Activated T-cell treated with anti-CD3 and anti-CD28 coated beads for 24 hours (primary cell): ENCODE measurements at places on chromosomes 6 and 20.

GRCh38 chr6:160793652-160794051 is 91.6 kb downstream of the PLG start:
- DNase-seq: no peak

DNA sequence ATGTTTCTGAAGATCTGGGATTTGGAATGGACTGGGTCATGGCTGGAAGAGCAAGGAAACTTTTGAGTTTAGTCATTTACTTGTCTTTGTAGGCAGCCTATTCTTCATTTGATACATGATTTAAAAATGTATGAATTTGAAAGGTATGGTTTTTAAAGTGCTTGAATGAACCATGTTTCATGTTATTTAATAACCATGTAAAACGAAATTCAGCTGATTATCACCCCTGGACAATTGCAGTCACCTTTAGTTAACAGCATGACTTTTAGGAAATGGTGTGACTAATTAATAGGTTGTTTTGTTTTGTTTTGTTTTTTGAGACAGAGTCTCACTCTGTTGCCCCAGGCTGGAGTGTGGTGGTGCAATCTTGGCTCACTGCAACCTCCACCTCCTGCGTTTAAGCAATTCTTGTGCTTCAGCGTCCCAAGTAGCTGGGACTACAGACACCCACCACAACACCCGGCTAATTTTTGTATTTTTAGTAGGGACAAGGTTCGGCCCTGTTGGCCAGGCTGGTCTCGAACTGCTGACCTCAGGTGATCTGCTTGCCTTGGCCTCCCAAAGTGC is 2.1 kb downstream of the STX11 start:
- DNase-seq: no peak

GRCh38 chr20:36179170-36179945 is 24.8 kb downstream of the EPB41L1 start:
- no peak for DNase-seq

GRCh38 chr6:35611240-35611639 is 77.5 kb downstream of the FKBP5 start:
- DNase-seq: peak; percentile 35

- no peak for DNase-seq
Observed at GRCh38 chr20:49916146-49917002, 1.0 kb upstream of the SPATA2 start.

DNA sequence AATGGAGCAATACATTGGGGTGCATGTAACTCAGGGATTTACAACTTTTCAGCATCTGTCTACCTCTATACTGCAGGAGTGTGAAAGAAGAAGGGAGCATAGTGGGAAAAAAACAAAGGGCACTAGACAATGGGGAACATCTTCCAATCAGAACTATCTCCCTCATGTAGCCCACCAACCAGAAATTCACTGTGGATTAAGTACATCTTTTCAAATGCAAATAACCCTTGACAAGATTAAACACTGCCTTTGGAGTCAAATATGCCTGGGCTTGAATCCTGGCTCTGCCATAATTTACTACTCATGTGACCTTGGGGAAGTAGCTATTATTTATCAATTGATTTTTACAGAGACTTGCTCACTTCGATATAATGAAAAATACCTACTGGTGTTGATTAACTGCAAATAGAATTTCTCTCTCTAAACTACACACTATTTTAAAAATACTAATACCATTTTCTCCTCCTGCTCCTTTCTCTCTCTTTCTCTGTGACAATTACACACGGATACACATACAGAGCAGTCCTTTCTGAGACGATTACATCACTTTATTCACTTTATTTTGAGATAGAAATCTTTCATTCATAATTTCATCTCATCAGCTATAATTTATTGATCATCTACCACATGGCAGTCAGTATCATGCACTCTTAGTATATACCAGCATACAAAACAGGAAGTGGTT is 783.7 kb downstream of the FRK start:
- DNase-seq: no peak

GRCh38 chr6:13461805-13462204 is 25.6 kb downstream of the GFOD1 start:
- DNase-seq: no peak

- no peak for DNase-seq
Observed at GRCh38 chr6:143772116-143773086, 70.7 kb upstream of the LTV1 start.

DNA sequence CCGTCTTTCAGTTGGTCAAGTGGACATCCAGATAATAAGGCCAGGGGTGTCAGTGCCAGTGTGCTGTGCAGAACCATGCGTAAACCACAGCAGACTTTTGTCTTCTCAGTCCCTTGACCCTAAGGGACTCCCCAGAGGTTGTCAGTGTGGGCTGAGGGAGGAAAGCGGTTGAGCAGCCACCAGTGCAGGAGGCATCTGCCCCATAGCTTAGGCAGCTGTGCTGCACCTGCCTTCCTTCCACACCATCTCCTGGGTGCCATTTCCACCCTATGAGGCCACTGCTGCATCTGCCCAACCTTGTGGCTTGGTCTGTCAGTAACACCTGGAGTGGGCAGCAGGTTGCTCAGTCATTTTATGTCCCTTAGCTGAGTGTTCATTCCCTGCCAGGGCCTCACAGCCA is 26.0 kb downstream of the PRPF6 start:
- no peak for DNase-seq

- no peak for DNase-seq
Observed at GRCh38 chr6:44657206-44657819, 269.8 kb downstream of the CDC5L start.

DNA sequence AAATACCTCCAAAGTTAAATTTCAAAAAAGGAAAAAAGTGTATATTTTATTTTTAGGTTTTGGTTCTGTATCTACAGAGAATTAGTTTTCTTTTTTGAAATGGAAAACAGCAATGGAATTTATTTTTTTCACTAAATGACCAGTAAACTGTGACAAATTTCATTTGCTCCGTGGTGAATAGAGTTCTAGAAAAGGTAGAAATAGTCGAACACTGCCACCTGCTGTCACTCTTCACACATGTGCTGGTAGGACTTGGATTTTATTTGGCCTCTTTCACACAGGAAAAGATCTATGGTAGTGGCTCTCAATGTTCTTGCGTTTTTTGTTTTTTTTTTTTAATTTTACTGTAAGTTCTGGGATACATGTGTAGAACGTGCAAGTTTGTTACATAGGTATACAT is 312.5 kb downstream of the EYA4 start:
- DNase-seq: no peak

GRCh38 chr6:138109042-138109997 is 2.1 kb upstream of the PERP start:
- peak; percentile 74 for DNase-seq

DNA sequence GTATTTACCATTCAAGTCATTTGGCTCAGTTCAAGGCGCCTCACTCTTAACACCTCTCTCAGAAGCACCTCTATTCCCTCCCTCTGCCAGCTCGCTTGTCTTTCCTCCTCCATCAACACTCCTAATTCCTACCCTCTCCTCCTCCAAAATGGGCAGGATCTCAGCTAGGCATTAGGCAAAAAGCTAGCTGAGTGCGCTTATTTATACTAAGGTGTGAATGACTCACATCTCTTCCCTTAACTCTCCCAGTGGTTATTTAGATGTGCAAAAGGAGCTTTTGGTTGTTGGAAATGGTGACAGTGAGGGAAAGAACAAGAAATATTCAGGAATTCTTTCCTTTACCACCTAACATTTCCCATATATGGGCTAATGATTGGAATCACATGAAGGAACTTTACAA is 29.1 kb downstream of the PACSIN1 start:
- DNase-seq: no peak

- DNase-seq: no peak
Observed at GRCh38 chr6:136412410-136412809, 122.8 kb upstream of the BCLAF1 start.

DNA sequence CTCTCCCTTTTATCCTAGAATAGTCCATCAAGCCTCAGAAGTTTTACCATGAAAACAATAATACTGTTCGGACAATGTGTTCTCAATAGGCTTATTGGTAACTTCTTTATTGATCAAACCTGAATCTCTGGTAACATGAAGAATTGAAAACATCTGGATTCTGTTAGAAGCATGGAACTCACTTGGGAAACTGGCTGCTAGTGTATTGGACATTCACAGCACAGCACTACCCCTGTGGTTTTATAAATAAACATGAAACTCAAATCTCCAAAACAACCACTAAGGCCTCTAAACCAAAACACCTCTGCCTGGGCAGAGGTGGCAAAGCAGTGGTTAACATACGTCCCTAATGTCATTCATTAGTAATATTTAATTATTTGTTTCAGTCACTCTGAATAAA is 157.6 kb upstream of the KCNQ5 start:
- no peak for DNase-seq

DNA sequence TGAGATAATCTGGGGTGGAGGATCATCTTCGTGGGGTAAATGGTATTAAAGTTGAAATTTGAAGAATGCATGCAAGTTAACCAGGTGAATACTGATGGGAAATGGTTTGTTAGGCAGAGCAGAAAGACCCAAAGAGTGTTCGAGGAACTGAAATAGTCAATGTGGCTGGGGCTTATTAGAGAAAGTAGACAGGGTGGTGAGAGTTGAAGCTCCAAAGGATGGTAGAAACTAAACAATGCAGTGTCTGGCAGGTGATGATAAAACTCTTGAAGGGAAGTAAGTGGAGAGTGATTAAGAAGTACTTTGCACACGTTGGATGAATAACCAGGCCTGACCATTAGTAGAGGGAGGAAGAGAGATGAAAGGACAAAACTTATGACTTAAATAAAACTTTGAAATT is 39.8 kb upstream of the CENPW start:
- DNase-seq: no peak

GRCh38 chr6:37557645-37558114 is 58.0 kb upstream of the CCDC167 start:
- DNase-seq: no peak

DNA sequence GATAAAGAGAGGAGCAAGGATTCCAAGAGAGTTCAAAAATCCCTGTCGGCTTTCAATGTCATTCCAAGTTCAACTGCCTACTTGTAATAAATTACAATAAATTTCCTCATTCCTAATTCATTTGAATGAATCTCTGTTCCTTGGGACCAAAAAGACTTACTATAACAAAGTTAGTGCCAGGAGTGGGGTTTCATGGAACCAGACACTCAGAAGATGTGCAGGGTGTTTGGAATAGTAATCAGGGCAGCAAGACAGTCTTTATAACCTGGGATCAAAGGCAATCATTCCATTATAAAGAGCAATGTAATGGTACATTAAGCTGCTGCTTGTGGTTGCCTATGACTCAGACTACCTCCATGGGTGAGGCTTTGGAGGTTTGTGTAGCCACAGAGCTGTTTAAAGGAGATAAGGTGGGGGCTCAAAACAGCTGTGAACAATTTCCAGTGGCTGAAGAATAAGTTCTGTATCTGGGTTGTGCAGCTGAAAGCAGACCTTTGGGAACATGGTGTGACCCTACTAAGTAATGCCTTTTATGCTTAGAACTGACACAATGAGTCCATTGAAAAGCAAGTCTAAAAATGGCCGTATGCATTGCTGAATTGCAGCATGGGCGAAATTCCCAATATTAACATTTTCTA is 159.9 kb downstream of the LINC00237 start:
- DNase-seq: no peak

- DNase-seq: no peak
Observed at GRCh38 chr20:25038103-25038410, 19.9 kb downstream of the ACSS1 start.

GRCh38 chr20:32333988-32334885 is 23.9 kb upstream of the ASXL1 start:
- peak; percentile 32 for DNase-seq

DNA sequence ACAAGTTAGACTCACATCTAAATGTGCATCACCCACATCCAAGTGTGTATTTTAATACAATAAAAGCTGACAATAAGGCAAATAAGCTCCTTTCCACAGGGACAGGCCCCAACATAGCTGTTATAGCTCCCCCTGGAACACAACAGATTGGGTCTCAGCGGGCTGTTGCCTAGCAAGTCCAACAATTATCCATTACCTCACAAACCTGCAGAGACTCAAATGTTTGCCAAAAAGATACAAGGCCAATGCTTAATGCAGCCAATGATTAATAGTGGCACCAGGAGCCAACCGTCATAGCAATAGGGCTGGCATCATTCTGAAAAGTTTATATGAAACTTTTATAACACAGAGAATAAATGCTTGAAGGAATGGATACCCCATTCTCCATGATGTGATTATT is 35.7 kb downstream of the EPB41L2 start:
- DNase-seq: no peak
